Ascending aorta (tissue), 2 donors: ENCODE measurements at places on chromosomes 3 and 15.

DNA sequence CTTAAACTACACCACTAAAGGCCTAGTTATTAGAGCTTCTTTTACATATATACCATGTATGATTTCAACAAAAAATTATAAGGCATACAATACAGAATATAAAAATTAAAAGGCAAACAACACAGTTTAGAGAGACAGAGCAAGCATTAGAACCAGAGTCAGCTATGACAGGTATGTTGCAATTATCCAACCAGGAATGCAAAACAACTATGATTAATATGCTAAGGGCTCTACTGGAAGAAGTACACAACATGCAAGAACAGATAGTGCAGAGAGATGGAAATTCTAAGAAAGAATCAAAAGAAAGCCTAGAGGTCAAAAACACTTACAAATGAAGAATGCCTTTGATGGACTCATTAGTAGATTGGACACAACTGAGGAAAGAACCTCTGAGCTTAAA is 39.6 kb downstream of the CCDC54 start:
- no peaks in the 10 kb centered on the region for H3K36me3 ChIP-seq
- DNase-seq, result no peak
- H3K27me3 ChIP-seq, result no peaks in the 10 kb centered on the region
- H3K27ac ChIP-seq, result no peak overlapping the region
- no peaks in the 10 kb centered on the region for H3K4me1 ChIP-seq

GRCh38 chr3:4503050-4503449 is 9.9 kb downstream of the ITPR1 start:
- peaks cover 32% of the 10 kb centered on the region for H3K4me1 ChIP-seq
- peak overlapping the region; percentile 95 for H3K27ac ChIP-seq
- no peaks in the 10 kb centered on the region for H3K27me3 ChIP-seq
- no peak for DNase-seq

GRCh38 chr3:182789371-182789770 is 3.9 kb upstream of the ATP11B start:
- no peak overlapping the region for H3K27ac ChIP-seq
- H3K4me1 ChIP-seq, result peaks cover 3% of the 10 kb centered on the region
- no peaks in the 10 kb centered on the region for H3K36me3 ChIP-seq
- DNase-seq, result no peak
- H3K4me3 ChIP-seq, result no peak overlapping the region

DNA sequence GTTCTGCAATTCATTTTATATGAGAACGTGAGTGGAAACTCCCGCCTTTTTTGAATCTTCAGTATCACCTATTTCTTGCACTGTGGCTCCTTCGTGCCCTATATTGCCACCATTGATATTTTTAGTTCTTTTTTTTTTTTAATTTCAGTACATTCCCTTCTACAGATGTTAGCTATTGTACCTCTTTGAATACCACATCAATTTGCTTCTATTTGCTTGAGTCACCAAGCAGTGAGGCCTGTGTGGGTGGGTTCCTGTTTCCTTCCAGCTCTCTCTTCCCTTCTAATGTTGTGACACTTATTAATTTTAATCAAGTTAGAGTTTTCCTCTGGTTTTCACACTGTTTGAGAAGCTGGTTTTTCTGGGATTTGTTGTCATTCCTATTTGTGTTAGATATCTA is 8.7 kb downstream of the HACD2 start:
- no peak for DNase-seq
- H3K36me3 ChIP-seq, result no peaks in the 10 kb centered on the region
- H3K4me1 ChIP-seq, result no peaks in the 10 kb centered on the region
- H3K27ac ChIP-seq, result no peak overlapping the region
- no peaks in the 10 kb centered on the region for H3K27me3 ChIP-seq

DNA sequence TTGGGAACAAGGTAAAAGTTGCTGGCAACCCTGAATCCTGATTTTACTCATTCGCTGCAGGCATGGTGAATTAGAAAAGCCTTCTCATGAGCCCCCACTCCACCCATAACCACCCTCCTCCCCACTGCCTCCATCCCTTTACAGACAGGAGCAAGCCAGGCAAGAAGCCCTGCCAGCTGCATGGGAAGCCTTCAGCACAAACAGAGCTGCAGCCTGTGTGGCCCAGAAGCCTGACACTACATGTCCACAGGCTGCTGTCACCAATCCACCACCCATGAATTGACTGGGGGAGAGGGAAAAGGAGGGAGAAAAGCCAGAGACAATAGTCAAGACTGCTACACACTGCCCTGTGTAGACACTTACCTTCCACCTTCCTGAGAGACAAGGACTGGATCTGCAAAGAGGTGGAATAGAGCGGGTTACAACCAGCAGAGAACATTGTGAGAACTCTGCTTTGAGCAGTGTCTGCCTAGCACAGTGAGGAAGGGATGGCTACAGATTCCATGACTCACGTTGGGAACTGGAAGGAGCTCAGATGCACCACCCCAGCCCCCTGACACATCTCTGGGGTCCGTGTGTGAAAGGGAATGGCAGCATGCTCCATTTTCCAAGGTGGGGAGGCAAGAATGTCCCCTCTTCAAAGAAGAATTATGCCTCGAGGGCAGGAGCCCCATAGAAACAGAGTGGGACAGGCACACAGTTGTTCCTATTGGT is 33.9 kb downstream of the DZIP1L start:
- H3K27me3 ChIP-seq, result no peaks in the 10 kb centered on the region
- no peak for DNase-seq
- H3K4me3 ChIP-seq, result no peak overlapping the region
- H3K36me3 ChIP-seq, result peaks cover 77% of the 10 kb centered on the region
- H3K4me1 ChIP-seq, result no peaks in the 10 kb centered on the region
- H3K27ac ChIP-seq, result no peak overlapping the region

DNA sequence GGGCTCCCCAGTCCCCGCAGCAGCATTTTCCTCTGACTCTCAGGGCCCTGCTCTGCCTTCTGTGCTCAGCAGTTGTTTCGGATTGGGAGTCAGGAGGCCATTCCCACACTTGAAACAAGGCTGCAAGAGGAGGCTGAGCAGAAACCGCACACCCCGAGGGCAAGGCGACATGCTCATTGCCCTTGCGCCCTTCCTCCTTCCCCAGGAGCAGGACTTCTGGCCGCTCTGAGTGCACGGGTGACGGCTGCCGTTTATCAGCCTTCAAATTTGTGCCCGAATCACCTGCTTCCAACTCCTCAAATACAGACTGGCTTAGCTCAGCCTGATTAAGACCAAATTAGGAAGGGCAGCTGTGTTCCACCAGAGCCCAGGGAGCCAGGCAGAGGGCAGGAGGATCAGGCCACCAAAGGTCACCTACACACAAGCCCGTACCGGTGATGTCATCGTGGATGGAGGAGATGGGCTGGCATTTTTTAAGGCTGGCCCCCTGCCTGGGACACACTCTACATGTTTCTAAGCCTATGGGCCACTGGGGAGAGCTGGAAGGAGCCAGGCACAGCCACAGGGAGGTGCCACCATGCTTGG is 38.1 kb downstream of the TM2D3 start:
- no peaks in the 10 kb centered on the region for H3K36me3 ChIP-seq
- H3K4me1 ChIP-seq, result no peaks in the 10 kb centered on the region
- no peak overlapping the region for H3K4me3 ChIP-seq
